Activated naive CD4-positive, alpha-beta T cell (primary cell): ENCODE measurements at places on chromosomes 16 and 17.
A peak's percentile ranks its signal among the peaks of the same experiment; 100 is the strongest.

- no peak for DNase-seq
Observed at GRCh38 chr17:28247671-28248555, 71.1 kb upstream of the TMEM97 start.

GRCh38 chr17:19238167-19238505 lies 970 bp downstream of the EPN2 start:
- no peak for DNase-seq

GRCh38 chr16:81696166-81696960 lies 82.7 kb upstream of the PLCG2 start:
- no peak for DNase-seq

DNA sequence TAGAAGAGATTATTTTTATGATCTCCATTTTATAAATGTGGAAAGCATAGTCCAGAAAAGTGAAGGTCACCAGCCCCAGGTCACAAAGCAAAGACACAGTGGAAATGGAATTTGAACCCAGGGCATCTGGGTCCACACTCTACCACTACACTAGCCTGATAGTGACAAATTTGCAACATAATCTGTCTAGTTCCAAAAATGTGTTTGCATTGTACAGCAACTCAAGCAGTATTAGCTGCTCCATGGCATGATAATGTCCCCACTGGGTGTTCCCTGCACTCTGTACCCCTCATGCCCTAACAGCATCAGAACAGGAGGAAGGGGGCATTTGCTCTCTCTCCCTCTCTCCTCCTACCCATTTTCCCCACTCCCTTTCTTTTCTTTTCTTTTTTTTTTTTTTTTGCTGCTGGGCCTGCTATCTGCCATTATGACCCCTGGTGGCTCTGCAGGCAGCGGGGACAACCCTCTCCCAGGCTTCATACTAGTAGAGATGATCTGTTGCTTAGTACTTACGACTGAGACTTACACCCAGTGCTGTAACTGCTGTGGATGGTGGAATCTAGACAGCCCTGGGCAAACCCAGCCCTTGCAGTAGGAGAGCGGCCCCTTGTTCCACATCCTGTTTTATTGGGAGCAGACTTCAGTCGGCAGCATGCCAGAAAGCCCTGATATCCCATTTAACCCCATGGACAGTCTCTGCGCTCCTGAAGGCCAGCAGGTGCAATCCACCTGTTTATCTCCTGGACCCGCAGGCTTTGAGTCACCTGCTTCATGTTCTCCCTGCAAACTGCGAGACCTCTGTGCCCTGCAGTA lies 306.3 kb downstream of the SOX9 start:
- DNase-seq, result no peak

DNA sequence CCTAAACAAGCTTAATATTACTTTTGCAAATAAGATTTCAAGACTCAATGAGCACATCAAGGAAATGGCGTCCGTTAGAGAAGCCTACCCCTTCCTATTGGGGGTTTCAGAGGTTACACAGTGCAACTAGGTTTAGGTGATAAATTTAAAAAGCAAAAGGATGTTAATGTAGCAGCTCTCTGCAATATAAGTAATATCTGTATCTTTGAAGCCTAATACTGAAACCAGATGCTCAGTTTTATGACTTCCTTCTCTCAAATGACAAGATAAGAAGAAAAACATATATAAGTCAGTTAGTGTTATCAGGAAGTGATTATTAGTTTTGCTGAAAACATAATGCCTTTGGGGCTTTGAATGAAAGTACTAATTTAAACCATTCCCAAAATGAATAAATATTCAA lies 54.3 kb upstream of the MED13 start:
- DNase-seq, result no peak

DNA sequence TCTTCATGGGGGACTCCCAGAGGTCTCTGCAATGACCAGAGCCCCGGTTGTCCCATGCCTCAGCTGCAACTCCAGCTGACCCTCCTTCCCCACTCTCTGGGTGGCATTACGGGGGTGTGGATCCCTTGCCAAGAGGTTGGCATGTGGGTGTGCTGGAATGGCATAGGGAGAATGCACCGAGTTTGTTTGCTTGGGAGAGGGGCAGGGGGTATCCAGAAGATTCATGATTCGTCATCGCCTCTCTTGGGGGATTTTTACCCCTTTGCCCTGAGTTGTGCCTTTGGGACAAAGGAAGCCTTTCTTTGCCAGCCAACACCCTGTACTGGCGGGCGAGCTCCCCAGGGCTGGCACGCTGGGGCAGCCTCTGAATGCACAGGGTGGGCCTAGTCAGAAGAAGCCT lies 6.5 kb downstream of the ERBB2 start:
- DNase-seq, result no peak

DNA sequence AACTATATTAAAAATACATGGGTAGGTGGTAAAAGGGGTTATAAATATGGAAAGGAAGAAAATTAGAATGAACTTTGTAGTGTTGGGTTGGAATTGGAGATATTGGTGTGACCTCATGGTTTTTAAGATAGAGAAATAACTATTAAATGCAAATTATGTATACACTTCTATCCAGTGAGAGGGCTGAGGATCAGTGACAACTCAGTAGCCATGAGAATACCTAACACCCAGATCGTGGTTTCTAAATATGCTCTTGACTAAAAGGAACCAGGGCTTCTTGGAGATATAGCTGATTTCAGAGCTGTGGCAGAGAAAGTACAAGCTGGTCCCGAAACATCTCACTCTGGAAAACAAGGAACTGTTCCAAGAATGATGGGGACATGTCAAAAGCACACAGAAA lies 44.4 kb downstream of the SLC6A4 start:
- DNase-seq, result no peak

DNA sequence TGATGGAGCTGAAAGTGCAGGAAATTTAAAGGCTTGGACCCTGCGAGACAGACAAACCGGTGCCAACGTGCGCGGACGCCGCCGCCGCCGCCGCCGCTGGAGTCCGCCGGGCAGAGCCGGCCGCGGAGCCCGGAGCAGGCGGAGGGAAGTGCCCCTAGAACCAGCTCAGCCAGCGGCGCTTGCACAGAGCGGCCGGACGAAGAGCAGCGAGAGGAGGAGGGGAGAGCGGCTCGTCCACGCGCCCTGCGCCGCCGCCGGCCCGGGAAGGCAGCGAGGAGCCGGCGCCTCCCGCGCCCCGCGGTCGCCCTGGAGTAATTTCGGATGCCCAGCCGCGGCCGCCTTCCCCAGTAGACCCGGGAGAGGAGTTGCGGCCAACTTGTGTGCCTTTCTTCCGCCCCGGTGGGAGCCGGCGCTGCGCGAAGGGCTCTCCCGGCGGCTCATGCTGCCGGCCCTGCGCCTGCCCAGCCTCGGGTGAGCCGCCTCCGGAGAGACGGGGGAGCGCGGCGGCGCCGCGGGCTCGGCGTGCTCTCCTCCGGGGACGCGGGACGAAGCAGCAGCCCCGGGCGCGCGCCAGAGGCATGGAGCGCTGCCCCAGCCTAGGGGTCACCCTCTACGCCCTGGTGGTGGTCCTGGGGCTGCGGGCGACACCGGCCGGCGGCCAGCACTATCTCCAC lies at the start of gene NOG:
Gene NOG, plus strand, starts transcription at position 54 of the 674 bp plus-strand sequence. Its CDS starts 525 bp downstream, at position 579.
- peak; percentile 42 for DNase-seq

DNA sequence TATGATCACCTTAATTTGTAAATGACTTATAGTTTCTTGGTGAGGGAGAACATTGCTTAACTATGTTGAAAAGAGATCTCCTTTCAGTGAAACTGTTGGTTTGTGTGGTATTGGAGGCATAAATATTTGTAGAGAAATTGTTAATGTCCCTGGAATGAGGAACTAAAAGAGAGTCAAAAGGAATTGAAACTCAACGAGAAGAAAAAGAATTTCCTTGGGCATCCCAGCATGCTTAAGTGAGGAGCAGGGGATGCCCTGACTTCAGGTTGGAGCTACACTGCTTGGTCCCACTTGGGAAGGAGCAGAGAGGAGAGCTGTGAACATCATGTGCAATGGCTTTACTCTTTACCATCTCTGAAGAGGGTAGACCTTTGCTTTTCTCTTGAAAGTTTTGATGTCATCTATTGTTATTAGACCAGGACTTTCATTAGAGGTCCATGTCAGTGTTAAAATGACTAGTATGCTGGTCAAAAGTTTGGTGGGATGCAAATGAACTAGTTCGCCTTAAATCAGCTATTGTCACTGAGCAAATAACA lies 21.7 kb downstream of the KRT23 start:
- DNase-seq, result no peak

DNA sequence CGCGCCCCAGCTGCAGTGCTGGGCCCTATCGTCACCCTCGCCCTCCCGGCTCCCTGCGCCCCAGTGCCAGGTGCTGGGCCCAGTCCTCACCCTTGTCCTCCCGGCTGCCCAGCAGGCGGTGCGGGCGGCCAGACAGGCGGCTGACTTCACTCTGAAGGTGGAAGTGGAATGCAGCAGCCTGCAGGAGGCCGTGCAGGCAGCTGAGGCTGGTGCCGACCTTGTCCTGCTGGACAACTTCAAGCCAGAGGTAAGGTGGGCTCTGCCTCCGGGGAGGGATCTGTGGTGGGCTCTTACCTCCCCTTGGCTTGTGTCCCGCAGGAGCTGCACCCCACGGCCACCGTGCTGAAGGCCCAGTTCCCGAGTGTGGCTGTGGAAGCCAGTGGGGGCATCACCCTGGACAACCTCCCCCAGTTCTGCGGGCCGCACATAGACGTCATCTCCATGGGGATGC lies 17.9 kb downstream of the QPRT start:
- DNase-seq, result no peak

GRCh38 chr16:57245472-57246113 lies 534 bp downstream of the ARL2BP start:
- no peak for DNase-seq

- no peak for DNase-seq
Observed at GRCh38 chr17:49582055-49582722, 6.5 kb downstream of the NXPH3 start.

DNA sequence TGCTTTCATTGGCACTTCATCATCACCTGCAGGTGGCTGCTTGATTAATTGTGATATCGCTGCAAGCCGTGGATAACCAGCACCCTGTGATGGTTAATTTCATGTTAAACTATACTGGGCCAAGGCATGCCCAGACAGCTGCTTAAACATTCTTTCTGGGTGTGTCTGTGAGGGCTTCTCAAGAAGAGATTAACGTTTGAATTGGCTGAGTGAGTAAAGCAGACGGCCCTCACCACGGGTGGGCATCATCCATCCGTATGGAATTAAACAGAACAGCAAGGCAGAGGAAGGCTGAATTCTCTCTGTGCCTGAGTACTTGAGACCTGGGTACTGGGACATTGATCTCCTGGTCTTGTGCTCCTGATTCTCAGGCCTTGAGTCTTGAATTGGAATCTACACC lies 7.1 kb upstream of the ZNF213 start:
- DNase-seq, result no peak

- DNase-seq, result no peak
Observed at GRCh38 chr17:7676533-7676932, 10.8 kb downstream of the TP53 start.

- peak; percentile 48 for DNase-seq
Observed at GRCh38 chr16:711548-712320, 3.2 kb upstream of the METRN start.

DNA sequence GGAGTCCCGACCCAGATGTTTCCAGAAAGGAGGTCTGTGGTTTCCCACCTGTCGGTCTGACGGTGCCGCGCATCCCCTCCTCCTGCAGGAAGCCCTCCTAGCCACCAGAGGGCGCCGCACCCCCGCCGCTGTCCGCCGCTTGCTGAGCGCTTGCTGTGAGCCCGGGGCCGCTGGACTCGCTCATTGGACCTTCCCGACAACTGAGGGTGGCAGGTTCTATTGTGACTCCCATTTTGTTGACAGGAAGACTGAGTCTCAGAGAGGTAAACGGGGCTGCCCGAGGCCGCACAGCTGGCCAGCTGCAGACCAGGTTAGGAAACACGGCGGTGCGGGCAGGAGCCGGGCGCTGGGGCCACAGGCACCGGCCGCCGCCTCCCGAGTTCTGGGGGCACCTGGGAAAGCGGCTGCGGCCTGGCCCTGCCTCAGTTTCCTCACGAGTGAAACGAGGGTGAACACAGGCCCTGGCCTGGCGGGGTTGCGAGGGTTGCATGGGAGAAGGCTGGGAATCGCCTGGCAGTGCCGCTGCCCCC lies 191.1 kb upstream of the CIBAR2 start:
- peak; percentile 65 for DNase-seq

DNA sequence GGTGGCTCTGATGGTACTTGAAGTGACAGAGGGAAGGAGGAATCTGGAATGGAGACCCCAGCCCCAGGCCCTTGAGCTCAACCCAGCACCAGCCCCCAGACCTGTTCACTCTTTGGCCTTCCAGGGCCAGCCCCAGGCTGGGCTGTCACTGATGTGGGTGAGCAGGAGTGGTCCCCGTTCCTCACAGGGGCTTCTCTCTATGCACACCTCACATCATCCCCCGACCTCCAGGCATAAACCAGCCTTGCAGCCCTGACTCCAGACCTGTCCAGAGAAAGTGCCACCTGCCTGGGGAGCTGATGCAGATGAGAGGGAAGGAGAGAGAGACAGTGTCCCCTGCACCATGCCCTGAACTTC lies 182.6 kb upstream of the SDK2 start:
- DNase-seq, result no peak

- no peak for DNase-seq
Observed at GRCh38 chr17:11140501-11140900, 100.5 kb upstream of the SHISA6 start.

DNA sequence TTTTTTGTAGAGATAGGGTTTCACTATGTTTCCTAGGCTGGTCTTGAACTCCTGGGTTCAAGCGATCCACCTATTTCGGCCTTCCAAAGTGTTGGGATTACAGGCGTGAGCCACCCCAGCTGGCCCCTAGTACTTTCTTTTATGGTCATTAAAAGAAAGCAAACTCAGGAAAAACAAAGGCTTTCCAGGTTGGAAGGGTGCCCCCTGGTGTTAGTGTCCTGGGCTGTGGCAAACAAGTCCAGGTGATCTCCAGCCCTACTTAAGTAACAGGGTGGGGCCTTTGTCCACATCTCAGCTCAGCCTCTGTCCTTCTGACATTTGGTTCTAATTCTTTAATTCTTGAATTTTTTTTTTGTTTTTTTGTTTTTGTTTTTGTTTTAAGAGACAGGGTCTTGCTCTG lies 6.9 kb downstream of the IGFBP4 start:
- peak; percentile 12 for DNase-seq

GRCh38 chr17:76236603-76237002 lies 3.7 kb downstream of the RNF157 start:
- no peak for DNase-seq

DNA sequence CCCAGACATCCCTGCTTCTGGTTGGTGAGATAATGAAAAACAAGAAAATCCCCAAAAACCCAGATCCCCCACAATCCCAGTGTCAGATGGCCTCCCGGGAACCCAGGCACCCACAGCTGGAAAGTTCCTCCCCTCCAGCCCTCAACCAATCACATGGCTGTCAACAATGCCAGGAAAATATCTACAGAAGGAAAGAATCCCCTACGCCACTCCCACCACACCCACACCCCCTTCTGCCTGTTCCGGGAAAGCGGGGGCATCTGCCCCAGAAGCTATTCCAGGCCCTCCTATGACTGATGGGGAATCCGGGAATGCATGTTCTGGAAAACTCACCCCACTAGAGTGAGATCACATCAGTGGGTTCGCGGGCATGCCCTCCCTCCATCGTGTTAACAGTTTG lies 1.8 kb downstream of the TMEM95 start:
- no peak for DNase-seq

GRCh38 chr16:49183911-49184310 lies 97.7 kb downstream of the CBLN1 start:
- no peak for DNase-seq
